H54 (cell line): ENCODE measurements at places on chromosomes 1 and 21.

DNA sequence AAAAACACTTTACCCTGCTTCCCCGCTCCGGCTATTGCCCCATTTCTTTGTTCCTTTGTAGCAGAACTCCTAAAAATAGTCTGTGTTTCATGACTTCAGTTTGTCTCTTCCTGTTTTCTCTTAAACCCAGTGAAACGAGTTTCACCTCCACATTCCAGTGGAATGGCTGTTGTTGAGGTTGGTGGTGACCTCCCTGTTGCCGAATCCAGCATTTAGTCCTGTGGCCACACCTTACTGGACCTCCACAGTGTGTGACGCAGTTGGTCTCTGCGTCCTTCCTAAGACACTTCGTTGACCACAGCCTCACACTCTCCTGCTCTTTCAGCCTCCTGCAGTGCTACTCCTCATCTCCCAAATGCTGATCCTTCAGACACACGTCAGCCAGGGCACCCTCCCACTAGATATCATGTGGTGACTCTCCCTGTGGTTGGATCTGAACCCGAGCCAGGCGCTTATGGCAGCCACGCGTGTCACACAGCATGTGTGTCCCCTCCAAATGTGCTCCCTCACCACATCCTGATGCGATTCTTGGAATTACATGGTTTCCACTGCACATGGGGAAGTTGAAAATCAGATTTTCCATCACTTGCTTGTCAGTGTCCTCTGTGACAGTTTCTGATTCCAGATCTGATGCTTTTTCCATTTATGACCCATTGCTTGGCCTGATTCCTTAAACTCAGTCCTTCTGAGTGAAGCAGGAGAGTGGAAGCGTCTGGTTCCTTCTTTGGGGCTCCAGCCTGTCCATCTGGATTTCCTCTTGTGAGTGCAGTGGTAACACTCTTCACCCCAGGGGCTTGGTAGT is 99.1 kb upstream of the ARTN start:
- peak; percentile 50 for DNase-seq

GRCh38 chr1:101128211-101128727 is 102.7 kb upstream of the DPH5 start:
- DNase-seq: no peak

GRCh38 chr1:61645476-61645875 is 79.5 kb downstream of the TM2D1 start:
- DNase-seq: no peak

DNA sequence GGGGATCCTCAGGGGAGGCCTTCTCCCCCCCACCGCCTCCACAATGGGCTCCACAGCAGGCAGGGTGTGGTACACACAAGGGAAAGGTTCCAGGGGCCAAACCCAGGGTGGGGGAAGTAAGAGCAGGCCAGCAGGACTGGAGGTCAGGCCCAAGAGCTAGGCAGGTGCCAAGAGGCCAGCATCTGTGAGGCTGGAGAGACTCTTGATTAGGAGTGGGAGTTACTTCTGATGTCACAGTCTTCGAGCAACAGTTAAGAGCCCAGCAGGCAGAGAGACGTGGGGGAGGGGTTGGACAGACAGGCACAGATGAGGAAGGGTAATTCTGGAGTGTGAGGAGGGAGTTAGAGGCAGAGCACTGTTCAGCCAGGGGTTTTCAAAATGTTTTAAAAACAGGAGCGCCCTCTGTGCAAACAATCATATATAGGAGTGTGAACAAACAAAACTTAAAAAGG is 55.8 kb downstream of the SLC9A1 start:
- no peak for DNase-seq

DNA sequence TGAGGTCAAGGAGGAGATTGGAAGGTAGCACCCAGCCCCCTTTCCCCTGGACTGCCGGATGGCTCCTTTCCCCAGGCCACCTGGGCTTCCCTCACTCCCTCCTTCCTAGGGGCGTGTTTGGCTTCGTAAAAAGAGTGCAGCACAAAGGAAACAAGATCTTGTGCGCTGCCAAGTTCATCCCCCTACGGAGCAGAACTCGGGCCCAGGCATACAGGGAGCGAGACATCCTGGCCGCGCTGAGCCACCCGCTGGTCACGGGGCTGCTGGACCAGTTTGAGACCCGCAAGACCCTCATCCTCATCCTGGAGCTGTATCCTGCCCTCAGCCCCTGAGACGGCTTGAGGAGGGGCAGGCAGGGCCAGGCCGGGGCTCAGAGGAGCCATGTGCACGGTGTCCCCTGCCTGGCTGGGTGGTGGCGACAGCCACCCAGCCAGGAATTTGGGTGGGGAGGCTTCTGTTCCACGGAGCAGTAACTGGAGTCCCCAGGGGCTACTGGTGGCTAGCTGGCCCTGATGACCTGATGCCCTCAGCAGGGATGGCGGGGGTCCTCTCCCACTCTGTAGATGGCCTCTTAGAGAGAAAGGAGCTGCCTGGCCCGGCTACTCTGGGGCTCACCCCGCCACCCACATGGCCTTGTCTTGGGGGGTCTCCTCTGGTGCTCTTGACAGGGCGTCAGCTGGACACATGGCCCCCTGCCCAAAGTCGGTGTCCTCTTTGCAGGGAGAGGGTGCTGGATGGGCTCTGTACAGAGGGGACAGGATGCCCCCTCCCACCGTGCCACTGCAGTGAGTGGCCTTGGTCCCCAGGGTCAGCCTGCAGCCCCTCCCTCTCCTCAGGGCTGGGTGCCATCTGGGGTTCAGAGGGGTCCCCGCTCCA is 39.5 kb downstream of the TRIM11 start:
- no peak for DNase-seq

DNA sequence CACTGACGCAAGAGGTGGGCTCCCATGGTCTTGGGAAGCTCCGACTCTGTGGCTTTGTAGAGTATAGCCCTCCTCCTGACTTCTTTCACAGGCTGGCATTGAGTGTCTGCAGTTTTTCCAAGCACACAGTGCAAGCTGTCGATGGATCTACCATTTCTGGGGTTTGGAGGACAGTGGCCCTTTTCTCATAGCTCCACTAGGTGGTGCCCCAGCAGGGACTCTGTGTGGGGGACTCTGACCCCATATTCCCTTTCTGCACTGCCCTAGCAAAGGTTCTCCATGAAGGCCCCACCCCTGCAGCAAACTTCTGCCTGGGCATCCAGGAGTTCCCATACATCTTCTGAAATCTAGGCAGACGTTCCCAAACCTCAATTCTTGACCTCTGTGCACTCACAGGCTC is 236.2 kb downstream of the COL11A1 start:
- no peak for DNase-seq

DNA sequence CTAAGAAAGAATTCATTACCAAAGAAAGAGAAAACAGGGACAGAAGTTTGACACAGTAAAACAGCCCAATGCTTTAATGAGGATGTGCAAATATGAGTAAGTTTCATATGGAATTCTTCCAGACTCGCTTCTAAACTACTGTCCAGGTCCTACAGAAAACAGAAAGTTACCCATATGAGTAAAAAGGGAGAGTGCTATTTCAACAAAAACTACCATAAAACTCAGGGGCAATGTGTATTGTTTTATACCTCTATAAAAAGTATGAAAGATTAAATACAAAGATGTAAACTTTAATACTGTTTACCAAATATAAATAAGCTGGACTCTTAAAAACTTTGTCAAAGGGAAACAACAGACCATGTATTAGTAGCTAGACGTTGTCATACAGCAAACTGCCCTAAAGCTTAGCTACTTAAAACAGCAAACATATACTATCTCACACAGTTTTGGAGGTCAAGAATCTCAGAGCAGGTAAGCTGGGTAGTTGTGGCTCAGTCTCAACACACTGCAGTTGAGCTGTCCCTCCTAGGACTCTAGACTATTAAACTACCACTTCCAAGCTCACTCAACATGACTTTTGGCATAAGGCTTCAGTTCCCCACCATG is 174.9 kb downstream of the COP1 start:
- no peak for DNase-seq

GRCh38 chr1:113170519-113170918 is 97.5 kb downstream of the LRIG2 start:
- no peak for DNase-seq

- no peak for DNase-seq
Observed at GRCh38 chr1:34075576-34075975, 89.5 kb downstream of the CSMD2 start.

- no peak for DNase-seq
Observed at GRCh38 chr1:25392841-25393240, 27.8 kb downstream of the RHCE start.

- no peak for DNase-seq
Observed at GRCh38 chr1:157626099-157626498, 28.2 kb upstream of the FCRL4 start.

- no peak for DNase-seq
Observed at GRCh38 chr1:42450061-42450460, 5.8 kb downstream of the ZMYND12 start.

GRCh38 chr1:37354876-37355650 is 119.3 kb upstream of the ZC3H12A start:
- no peak for DNase-seq
